ENCODE measurements at places on chromosomes 12 and 14. TPM values are rescaled to one million over a fixed set of nuclear protein-coding genes. Genes with fewer than 3 reads are reported as not detected.

GRCh38 chr12:98737322-98737712 is 92.2 kb downstream of the APAF1 start:
- no peaks in the 10 kb centered on the region for H3K27me3 ChIP-seq
- no peak overlapping the region for H3K4me3 ChIP-seq
- peaks cover 5% of the 10 kb centered on the region for H3K36me3 ChIP-seq
- H3K27ac ChIP-seq = no peak overlapping the region
- peaks cover 11% of the 10 kb centered on the region for H3K4me1 ChIP-seq
- no peak for DNase-seq

- H3K27ac ChIP-seq = no peak overlapping the region
- no peaks in the 10 kb centered on the region for H3K36me3 ChIP-seq
- no peak overlapping the region for H3K4me3 ChIP-seq
These were observed 161.7 kb downstream of the SPTSSA start for GRCh38 chr14:34300330-34300729.

ENO2 gene
- 13.4 TPM for total RNA-seq

GRCh38 chr14:64598404-64598803 is 48.6 kb downstream of the PPP1R36 start:
- DNase-seq = no peak
- no peaks in the 10 kb centered on the region for H3K4me1 ChIP-seq
- H3K27me3 ChIP-seq = no peaks in the 10 kb centered on the region
- H3K4me3 ChIP-seq = no peak overlapping the region
- no peak overlapping the region for H3K27ac ChIP-seq

DNA sequence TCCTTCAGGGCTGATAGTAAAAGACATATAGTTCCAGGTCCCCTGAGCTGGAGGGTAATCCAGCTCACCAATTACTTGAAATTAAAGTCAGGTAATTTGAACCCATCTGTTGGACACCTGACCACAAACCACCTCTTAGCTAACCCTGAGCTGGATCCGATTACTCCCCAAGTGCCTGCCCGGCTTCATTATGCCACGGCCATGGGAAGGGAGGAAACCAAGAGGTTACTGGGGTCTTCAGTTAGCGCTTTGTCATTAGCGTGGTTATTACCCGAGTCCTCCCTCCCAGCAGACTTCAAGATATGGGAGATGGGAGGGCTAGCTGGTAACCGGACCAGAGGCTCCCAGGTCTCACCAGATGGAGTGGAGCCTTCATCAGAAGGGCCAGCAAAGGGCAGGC is 1071.4 kb downstream of the BCL11B start:
- no peak for DNase-seq
- no peaks in the 10 kb centered on the region for H3K36me3 ChIP-seq
- H3K4me3 ChIP-seq = no peak overlapping the region
- H3K27ac ChIP-seq = no peak overlapping the region
- H3K27me3 ChIP-seq = no peaks in the 10 kb centered on the region

GRCh38 chr12:117527479-117527855 is 166.0 kb upstream of the NOS1 start:
- H3K27ac ChIP-seq = no peak overlapping the region
- H3K4me1 ChIP-seq = no peaks in the 10 kb centered on the region
- H3K27me3 ChIP-seq = no peaks in the 10 kb centered on the region
- DNase-seq = no peak
- no peak overlapping the region for H3K4me3 ChIP-seq

DNA sequence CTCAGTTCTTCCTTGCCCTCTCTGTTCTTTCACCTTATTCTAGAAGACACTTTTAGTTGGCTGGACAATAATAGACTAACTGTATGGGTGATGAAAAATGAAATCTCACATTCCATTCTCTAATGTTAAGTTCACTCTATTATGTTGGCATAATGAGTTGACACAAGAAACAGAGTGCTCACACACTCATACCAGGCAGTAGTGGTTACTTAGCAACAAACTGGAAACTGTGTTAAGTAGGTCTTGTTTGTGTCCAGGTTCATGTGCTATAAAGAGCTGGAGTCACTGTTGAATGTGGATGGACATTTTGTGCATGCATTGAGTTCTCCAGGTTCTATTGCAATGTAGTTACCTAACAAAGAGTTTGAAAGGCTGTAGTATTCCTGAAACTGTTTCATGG is 16.9 kb upstream of the PPP4R4 start:
- no peak overlapping the region for H3K27ac ChIP-seq
- no peaks in the 10 kb centered on the region for H3K36me3 ChIP-seq
- H3K4me1 ChIP-seq = no peaks in the 10 kb centered on the region

GRCh38 chr14:72523424-72524294 is 370.2 kb downstream of the DPF3 start:
- no peaks in the 10 kb centered on the region for H3K4me1 ChIP-seq
- no peaks in the 10 kb centered on the region for H3K27me3 ChIP-seq
- no peak overlapping the region for H3K4me3 ChIP-seq
- no peak overlapping the region for H3K27ac ChIP-seq
- no peak for DNase-seq
- no peaks in the 10 kb centered on the region for H3K36me3 ChIP-seq

GRCh38 chr12:104163631-104164030 is 25.6 kb upstream of the NFYB start:
- DNase-seq = no peak
- no peaks in the 10 kb centered on the region for H3K36me3 ChIP-seq
- H3K4me1 ChIP-seq = peaks cover 3% of the 10 kb centered on the region
- no peak overlapping the region for H3K27ac ChIP-seq

GRCh38 chr14:64563696-64564095 is 13.9 kb downstream of the PPP1R36 start:
- no peak overlapping the region for H3K27ac ChIP-seq
- no peak overlapping the region for H3K4me3 ChIP-seq
- H3K36me3 ChIP-seq = no peaks in the 10 kb centered on the region
- no peaks in the 10 kb centered on the region for H3K27me3 ChIP-seq
- peaks cover under 1% of the 10 kb centered on the region for H3K4me1 ChIP-seq
- no peak for DNase-seq

DNA sequence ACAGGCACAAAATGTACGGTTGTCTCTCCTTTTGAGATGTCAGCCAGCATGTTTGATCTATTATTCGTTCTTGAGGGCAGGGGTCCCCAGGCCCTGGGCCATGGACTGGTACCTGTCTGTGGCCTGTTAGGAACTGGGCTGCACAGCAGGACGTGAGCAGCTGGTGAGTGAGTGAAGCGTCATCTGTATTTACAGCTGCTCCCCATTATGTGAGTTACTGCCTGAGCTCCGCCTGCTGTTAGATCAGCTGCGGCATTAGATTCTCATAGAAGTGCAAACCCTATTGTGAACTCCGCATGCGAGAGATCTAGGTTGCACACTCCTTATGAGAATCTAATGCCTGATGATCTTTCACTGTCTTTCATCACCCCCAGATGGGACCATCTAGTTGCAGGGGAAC is 41.4 kb upstream of the SCN8A start:
- DNase-seq = no peak
- no peaks in the 10 kb centered on the region for H3K4me1 ChIP-seq
- H3K36me3 ChIP-seq = no peaks in the 10 kb centered on the region
- H3K27ac ChIP-seq = no peak overlapping the region
- no peak overlapping the region for H3K4me3 ChIP-seq

FAM177A1 gene
- 34.2 TPM for total RNA-seq

DNA sequence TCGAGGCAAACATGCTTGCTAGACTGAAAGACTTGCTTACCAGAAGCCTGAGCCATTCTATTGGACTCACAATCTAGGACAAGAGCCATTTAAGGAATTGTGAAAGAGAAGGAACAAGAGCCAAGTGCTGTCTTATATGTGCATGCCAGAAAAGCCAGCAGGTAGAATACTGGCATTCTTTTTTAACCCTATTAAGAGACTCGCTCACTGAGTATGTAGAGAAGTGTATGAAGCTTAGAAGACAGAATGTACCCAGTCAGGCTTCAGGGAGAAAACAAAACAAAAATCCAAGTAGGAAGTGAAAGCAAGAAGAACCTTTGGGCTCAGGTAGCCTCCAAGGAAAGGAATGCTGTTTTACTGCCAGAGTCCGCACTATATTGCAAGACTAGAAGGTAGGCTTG is 65.9 kb downstream of the DCAF5 start:
- DNase-seq = no peak
- peaks cover 22% of the 10 kb centered on the region for H3K4me1 ChIP-seq
- no peaks in the 10 kb centered on the region for H3K27me3 ChIP-seq
- H3K4me3 ChIP-seq = no peak overlapping the region

GRCh38 chr12:68809190-68810026 is 1.4 kb downstream of the MDM2 start:
- H3K4me3 ChIP-seq = peak overlapping the region; percentile 100
- DNase-seq = no peak
- peaks cover 45% of the 10 kb centered on the region for H3K36me3 ChIP-seq

NGB gene
- not detected for total RNA-seq

RNU4-1 gene
- under 0.01 TPM for total RNA-seq
